ENCODE measurements at places on chromosomes 11 and 22.

DNA sequence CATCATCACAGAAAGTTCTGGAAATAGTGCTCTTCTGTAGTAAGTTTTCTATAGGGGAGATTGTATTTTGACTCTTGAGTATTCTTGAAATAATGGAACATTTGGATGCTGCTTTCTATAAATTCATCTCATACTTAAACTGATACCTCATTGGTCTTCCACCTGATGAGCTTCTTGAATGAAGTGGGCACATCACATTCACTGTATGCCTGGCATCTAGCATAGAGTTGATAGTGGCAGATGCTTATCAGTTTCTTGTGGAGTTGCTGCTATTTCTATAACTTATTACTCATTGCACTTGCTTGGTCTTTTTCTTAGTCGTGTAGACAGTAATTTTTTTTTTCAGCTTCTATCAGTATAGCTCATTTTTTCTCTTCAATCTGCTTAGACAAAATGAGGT lies 5.4 kb downstream of the ATXN10 start:
- DNase-seq: no peak

DNA sequence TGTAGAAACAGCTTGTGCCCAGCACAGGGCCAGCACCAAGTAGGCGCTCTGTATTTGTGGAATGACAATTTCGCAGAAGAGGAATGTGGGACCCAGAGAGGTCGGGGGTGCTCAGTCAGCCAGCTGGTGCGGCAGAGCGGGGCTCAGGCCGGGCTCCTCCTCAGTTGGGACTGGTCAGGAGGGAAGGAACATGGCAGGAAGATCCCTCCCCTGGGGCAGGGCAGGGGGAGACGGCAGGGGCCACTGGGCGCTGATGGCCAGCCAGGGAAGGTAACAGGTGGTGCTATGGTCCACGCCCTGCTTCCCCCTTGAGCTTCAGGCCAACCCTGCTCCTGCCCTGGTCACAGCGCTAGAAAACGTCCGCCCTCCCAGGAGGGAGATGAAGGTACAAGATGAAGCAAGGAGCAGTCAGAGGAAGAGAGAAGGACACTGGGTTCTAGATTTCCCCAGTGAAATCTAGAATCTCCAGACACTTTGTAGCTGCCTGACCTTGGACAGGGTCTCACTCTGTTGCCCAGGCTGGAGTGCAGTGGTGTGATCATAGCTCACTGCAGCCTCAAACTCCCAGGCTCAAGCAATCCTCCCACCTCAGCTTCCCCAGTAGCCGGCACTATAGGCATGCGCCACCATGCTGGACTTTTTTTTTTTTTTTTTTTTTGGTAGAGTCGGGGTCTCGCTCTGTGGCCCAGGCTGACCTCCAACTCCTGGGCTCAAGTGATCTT lies 13.5 kb upstream of the SPI1 start:
- DNase-seq: no peak

- no peak for DNase-seq
These were observed 55.7 kb downstream of the TSPAN18 start for GRCh38 chr11:44782478-44782877.

DNA sequence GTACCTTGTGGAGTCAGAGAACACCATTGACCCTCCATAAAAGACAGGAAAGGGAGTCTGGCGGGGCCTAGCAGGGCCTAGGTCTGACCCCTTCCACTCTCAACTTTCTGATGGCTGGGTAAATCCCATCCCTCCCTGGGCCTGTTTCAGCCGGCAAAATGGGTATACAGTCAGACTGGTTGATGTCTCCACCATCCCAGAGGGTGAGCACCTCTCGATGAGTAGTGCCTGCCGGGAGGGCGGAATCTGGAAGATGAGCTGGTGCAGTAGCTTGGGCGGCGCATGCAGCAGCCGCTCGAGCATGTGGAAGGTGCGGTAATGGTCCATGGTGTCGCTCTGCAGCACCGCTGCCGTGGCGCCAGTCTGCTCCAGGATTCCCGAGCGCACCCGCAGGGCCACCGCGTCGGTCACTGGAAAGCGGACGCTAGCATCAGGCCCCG lies 528 bp downstream of the FIBP start:
- no peak for DNase-seq

DNA sequence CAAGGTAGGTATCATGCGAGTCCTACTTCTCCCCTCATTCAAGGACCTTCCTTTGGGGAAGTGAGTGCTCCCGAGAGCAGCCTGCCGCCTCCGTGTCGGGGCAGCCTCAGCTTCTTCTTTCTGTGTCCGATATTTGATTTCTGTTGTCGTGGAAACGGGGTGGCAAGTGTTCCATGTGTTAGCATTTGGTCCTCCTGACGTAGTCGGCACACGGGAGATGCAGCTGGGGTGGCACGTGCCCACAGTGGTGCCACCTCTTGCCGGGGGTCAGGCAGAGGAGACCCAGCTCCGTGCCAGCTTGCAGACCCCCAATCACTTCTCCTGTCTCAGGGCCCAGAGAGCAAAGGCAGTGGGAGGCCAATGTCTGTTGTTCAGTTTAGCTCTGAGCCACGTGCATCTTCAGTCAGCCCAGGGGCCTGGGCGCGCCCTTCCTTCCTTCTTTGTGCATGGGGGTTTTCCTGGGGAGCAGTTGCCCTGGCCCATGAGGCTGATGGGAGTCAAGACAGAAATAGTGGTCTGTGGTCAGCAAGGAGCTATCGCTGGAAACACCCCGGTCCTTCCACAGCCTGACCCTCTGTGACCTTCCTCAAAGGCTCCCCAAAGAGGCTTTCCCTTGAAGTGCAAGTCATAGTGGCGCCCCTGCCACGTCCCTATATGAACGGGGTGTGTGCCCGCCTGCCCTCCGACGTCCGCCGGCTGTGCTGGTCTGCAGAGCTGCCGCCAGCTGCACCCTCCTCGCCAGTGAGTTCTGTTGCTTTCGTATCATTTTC lies 44.5 kb downstream of the PARVB start:
- DNase-seq: no peak

DNA sequence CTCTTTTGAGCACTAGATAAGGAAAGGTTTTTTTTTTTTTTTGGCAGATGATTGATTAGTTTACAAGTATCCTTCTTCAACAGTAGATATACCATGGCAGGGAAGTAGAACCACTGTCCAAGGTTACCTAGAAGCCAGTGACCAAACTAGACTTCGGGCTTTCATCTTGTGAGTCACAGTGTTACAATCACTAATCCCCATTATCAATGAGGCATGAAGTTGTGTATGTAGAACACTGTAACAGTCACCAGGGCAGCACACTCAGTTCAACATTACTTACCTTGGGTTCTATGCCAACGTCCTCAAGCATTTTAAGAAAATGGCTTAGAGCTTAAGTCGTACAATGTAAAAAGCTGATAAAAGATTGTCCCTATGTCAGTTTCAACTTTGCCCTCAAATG lies 430.9 kb downstream of the ETS1 start:
- DNase-seq: no peak

GRCh38 chr11:120289426-120289825 lies 35.7 kb upstream of the TLCD5 start:
- DNase-seq: no peak

- peak; percentile 57 for DNase-seq
These were observed 472 bp downstream of the APOA5 start for GRCh38 chr11:116791002-116791812.

- no peak for DNase-seq
These were observed 39.6 kb downstream of the GALNT18 start for GRCh38 chr11:11582011-11582701.

DNA sequence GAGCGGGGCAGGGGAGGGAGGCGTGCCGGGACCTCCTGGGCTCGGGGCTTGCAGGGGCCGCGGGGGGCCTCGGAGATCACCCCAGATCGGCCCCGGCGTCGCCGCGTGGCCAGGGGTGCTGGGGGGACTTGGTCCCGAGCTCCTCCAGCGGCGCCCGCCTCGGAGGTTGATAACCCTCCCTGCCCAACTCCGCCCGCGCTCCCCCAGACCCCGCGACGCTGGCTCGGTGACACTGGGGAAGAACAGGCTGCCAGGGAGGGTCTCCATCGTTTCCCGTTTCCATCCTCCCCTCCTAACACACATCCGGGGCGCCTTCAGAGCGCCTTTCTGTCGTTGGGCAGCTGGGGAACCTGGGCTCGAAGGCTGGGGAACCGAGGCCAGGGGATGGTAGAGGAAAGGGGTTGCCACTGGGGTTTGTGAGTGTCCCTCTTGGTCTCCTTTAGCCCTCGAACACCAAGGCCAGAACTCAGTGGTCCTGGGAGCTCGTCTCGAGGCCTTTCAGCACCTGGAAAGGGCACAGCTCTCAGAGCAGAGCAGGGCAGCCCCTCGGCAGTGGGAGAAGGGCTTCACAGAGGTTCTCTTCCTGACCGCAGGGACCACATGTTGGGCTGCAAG lies 431 bp downstream of the SLC37A2 start:
- no peak for DNase-seq

- no peak for DNase-seq
These were observed 62.6 kb upstream of the OLFML1 start for GRCh38 chr11:7422544-7423331.

DNA sequence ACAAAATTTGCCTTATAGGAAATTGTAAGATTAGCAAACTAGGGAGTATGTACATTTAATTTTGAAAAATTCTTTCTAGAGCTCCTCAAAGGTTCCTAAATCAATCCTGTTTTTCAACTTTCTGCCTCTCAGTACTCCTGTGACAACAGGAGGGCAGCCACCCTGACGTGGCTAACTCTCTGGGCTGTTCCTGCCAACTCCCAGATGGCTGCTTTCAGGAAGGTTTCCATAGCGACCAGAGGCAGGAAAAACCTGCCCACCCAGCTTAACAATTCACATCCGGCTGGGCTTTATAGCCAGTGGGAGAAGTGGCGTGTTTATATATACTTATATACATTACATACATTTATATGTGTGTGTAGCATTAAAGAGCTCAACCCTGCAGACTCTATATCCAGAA lies 26.5 kb downstream of the SGSM3 start:
- no peak for DNase-seq

- DNase-seq: peak; percentile 30
These were observed 1.0 kb upstream of the TOB2 start for GRCh38 chr22:41447435-41448188.

GRCh38 chr11:125350206-125351032 lies 145.6 kb downstream of the FEZ1 start:
- no peak for DNase-seq

- DNase-seq: no peak
These were observed 41.9 kb downstream of the MED15 start for GRCh38 chr22:20549232-20549841.

DNA sequence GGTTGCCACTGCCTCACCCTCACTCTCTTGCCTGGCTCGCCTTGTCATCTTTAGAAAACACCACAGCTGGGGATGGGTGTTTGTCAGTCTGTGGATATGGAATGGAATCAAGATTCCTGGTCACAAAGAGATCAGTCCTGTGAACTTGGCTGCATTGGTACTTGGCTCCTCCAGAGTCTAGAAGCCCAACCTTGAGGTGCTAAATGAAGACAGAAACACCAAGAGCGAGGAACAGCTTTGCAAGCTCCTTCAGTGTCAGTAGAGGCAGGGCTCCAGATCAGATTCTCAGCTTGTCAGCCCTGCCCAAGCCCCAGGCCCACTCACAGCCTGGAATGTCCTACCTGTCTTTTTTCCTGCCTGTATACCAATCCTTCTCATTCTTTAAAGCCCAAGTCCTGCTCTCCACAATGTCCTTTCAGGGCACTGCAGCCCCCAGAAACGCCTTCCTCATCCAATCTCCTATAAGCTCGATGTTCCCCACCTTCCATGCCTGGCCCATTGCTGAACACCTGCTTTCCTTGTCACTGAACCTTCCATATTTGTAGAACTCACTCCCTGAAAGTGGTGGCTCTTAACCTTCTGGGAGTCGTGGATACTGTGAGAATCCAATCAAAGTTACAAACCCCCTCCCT lies 188.9 kb downstream of the BCR start:
- no peak for DNase-seq

DNA sequence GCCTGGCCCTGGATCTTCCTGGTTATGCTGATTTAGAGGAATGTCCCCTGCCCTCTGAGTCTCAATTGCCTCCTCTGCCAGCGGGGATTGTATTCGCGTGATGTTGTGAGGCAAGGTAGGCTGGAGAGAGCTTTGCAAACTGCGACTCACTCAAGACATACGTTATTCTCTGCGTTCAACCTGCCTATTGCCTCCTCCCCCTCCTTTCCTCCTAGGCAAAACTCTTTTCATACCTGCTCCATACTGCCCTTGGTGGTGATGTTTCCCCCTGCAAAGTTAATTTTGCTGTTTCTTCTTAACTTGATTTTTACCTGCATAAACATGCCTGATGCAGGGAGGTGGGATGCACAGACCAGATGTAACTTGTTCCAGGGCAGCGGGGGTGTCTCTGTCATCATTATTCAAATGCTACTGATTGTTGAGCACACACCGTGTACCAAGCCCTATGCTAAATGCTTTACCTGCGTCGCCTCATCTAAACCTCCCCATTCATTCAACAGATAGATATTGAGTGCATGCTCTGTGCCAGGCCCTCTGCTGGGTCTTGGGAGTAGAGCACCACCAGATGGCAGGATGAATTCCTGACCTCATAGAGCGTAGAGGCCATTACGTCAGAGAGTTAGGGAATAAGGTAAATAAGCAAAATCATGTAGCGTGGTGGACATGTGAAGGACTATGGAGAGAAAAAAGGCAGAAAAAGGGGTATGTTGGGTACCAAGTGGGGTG lies 29.0 kb downstream of the SGSM1 start:
- no peak for DNase-seq

- no peak for DNase-seq
These were observed 261.0 kb downstream of the BRD1 start for GRCh38 chr22:49566693-49567092.

GRCh38 chr22:32735526-32735925 lies 66.0 kb upstream of the TIMP3 start:
- no peak for DNase-seq

DNA sequence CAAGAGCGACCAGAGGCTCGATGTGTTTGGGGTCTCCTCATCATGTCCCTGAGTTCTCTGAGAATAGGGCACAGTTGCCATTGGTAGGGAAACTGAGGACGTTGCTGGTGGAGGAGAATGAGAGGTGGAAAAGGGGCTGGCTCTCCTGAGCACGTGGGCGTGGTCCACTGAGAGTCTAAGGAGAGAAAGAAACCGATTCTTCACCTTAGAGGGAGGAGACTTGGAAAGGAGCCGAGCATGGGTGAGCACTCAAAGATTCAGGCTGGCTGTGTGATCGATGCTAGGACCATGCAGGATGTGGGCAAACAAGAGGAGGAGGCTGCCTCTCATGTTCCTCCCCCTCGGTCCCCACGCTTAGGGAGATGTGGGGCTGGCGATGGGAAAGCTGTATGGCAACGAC lies 19.8 kb upstream of the TLCD5 start:
- DNase-seq: no peak

- no peak for DNase-seq
These were observed 6.6 kb upstream of the OR6X1 start for GRCh38 chr11:123760894-123761293.

DNA sequence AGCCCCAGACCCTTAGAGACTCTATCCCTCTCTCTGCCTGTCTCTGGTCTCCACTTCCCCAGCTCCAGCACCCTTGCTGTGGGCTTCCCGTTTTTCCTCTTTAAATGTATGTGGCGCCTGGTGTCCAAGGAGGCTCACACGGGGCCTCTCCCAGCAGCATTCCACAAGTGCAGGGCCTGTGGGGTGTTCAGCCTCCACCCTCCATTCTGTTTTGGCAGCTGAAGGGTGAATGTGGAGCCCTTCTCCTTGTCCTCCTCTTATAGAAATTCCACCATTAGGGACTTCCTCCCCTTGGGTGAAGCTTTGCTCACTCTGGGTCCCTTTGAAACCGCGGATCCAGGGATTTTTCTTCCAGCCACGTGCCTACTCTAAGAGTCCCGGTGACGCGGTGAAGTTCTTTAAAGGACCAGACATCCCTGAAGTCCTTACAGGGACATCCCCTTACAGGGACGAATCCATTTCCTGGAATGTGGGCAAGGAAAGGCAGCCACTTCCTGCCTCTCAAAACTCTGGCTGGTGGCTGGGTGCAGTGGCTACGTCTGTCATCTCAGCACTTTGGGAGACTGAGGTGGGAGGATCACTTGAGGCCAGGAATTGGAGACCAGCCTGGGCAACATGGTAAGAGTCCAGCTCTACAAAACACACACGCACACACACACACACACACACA lies 1.6 kb upstream of the TSPAN18 start:
- DNase-seq: no peak
